ENCODE measurements at places on chromosomes 3 and 15. TPM values are rescaled to one million over a fixed set of nuclear protein-coding genes. Genes with fewer than 3 reads are reported as not detected.

DNA sequence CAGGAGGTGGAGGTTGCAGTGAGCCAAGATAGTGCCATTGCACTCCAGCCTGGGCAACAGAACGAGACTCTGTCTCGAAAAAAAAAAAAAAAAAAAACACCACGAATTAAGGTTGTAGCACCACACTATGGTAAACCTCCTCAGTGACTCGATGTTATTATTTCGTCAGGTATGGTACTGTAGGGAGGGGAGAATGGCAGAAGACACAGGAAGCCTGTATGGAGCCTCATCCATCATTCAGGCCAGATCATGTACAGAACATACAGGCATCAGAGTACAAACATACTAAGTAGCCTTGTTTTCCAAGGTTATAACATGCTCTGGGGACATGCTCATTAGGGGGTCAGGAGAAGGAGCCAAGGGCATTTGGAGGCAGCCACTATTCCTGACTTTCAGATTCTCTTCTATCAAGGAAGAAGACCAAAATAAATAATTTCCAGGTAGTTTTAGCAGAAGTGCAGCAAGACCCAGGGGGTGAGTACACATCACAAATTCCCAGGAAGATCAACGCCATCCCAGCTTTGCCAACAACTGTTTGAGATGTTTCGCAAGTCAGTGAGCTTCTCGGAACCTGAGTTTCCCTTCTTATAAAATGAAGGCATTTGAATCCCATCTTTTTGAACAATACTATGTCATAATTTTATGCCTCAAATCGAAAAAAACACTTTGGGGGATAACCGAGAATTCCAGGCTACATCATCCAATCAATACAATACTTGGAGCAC lies 79.8 kb downstream of the FOXP1 start:
- DNase-seq = no peak
- H3K4me3 ChIP-seq = no peak overlapping the region
- H3K36me3 ChIP-seq = no peaks in the 10 kb centered on the region
- H3K27ac ChIP-seq = no peak overlapping the region
- peaks cover 2% of the 10 kb centered on the region for H3K27me3 ChIP-seq

GRCh38 chr3:50212971-50213370 lies 7.9 kb downstream of the SLC38A3 start:
- peaks cover 64% of the 10 kb centered on the region for H3K4me1 ChIP-seq
- H3K27ac ChIP-seq = peak overlapping the region; percentile 84
- no peak for DNase-seq
- H3K27me3 ChIP-seq = no peaks in the 10 kb centered on the region

- no peak for DNase-seq
- H3K27me3 ChIP-seq = no peaks in the 10 kb centered on the region
- no peaks in the 10 kb centered on the region for H3K36me3 ChIP-seq
- H3K27ac ChIP-seq = no peak overlapping the region
- no peak overlapping the region for H3K4me3 ChIP-seq
Observed at GRCh38 chr3:111929484-111929883, 49.3 kb upstream of the ABHD10 start.

The USF3 gene
- 26.3 TPM for total RNA-seq

The IL17RE gene
- total RNA-seq = 1.1 TPM
